ENCODE measurements at places on chromosomes 7 and 10.

DNA sequence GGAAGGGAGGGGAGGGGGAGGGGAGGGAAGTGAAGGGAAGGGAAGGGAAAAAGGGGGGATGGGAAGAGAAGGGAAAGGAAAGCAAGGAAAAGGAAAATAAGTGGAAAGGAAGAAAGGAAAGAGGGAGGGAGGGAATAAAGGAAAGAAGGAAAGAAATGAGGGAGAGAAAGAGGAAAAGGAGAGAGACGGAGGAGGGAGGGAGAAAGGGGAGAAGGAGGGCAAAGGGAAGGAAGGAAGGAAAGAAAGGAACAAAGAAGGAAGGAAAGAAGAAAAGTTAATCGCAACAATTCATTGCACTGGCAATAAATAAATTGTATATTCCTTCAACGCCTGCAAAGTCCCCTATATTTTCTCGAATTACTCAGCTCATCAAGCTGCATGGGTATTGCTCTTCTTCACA, 2.6 kb upstream of the VWC2 start:
- no peak for ATAC-seq

- ATAC-seq, result no peak
Observed at GRCh38 chr7:139255290-139255689, 24.3 kb downstream of the UBN2 start.

DNA sequence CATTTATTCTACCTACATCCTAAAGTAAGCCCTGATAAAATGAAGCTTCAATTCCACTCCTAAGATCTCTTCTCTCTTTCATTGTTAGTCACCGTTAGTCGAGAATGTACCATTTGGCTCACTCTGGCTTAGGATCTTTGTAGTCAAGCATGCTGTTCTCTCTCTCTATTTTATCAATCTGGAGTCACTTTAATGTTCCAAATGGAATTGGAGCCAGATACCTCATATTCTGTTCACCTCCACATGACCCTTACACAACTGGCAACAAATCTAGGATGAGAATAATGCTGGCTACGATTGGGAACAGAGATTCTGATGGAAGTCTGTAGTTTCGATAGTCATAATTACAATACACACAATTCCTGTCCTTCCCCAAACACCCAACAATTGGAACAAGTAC, 213.7 kb downstream of the TWIST1 start:
- ATAC-seq, result no peak

- no peak for ATAC-seq
Observed at GRCh38 chr10:49257154-49257553, 41.8 kb upstream of the C10orf71 start.

- ATAC-seq, result no peak
Observed at GRCh38 chr7:50721661-50722259, 60.9 kb downstream of the GRB10 start.

DNA sequence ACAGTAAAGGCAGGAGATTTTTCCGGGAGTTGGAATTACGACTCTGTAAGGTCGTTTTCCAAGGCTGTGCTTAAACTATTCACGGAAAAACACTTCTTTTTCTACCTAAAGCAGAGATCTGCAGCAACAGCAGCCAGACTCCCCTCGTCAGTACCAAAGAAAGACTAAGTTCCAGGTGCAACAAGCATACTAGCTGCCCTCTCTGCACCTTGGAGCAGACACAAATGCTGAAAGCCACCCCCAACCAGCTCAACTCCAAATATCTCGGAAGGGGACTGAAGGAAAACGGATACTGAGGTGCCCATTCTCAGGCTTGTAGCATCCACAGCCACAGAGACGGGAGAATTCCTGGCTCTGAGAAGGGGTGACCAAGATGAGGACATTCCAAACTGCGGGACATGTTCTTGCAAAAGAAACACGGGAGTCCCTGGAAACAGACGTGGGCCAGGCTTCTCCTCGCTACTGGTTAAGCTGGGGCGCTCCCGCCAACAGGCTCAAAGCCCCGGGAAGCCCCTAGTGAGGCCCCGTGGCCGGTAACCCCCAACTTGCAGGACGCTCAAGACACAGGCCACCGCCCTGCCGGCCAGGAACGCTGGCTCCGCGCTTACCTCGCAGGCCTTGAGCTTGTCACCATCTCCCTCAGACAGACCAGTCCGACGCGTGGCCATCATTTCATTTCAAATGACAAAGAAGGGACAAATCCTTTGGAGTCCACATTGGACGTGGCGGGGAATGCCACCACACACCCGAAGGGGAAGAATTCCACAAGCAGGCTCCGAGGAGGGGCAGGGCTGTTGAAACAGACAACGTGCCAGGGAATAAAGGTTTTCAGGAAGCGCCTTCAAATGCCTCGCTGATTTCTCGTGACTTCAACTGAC, 2.2 kb downstream of the ARHGAP21 start:
- ATAC-seq, result no peak

DNA sequence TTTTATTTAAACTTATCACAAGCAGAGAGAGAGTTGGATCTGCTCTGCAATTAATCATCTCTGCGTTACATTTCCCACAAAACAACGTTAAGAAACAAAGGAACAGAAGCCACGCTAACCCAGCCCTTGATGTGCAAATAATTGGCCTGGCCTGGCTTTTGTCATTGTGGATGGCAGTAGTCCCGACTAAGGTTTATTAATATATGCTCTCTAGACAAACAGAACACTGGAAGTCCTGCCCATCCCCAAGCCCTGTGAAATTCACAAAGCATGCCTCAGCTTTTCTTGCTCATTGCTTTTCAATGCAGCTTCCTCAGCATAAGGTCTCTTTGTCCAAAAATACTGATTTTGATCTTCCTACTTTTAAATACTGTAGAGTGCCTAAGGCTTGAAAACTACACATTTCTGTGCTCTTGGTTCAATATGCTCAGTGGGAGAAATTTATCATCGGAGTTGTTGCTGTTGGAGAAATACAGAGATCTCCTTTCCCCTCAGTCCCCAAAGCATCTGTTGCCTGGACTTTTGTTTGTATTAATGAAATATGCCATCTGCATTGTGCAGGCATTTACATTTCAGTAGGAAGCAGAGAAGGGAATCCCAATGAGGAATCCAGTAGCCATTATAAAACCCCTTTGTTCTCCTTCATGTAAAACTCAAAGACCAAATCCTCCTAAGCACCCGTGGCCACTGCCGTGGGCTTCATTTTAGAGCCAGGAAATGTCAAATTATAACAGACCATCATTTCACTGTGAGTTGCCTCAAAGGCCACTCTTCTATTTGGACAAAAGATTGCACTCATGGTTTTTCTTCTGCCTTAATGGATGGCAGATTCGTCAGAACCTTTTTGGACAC, 61.1 kb downstream of the SORCS1 start:
- ATAC-seq, result no peak

GRCh38 chr7:16293669-16294425, 127.5 kb downstream of the CRPPA start:
- no peak for ATAC-seq

DNA sequence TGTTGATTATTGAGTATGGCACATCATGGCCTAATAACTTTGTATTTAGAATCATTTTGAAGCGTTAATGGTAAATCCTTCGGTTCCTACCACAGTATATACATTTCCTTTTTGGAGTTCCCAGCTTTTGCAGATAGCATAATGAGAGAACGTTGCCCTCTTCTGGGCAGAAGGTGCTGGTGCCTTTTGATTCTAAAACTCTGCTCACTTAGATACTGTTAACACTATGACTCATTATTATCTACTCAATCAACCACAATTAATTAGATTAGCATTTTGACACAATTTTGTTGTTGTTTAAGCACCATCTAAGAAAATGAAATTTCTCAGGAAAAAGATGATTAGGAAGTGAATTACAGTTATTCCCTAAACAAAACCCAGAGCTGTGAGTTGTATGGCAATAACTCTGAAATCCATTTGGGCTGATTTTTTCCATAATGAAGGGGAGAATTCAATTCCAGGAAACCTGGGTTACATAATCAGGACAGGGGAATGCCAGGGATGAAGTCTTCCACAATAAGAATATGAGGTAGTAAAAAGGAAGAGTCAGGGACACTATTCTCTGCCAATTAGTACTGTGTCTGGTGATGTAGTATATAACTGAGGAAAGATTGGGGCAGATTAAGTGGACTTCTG, 11.5 kb upstream of the DLD start:
- ATAC-seq, result peak; percentile 82

- no peak for ATAC-seq
Observed at GRCh38 chr10:109379186-109379585, 544.1 kb downstream of the XPNPEP1 start.

DNA sequence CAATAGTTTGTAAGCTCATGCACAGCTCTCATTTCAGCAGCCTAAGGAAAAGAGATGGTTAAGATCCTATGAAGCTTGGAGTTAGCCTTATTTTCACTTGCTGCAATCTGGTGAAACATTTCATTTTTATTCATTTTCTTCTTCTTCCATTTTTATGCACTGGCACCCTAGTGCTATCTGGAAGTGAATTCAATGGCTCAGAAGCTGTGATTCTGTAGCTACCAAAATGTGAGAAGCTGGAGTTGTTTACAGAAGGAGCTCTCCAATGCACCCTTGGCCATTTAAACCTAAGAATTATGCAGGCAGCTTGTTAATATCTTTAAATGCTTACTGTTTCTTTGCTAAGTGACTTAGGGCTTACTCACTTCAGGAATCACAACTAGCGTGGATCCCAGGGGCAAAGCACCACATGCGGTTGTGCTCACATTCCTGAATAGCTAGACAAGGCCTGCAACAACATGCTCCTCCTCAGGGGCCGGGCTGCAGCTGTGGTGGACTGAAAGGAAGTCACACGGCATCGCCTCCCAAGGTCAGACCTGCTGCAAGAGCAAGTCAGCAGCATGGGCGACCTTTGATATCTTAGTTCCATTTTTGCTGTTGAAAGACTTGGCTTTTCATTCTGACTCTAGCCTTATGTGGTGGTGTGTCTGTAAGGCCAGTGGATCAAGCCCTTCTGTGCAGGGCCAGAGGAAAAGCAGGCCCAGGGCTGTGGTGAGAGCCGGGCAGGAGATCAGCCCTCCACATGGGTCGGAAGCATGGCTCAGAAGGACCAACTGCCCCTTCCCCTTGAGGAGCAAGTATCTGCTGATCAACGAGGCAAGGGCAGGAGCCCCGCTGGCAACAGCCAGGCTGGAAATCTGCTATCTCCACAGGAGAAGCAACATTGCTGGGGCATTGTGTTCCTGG, 91.9 kb upstream of the MBL2 start:
- ATAC-seq, result no peak

GRCh38 chr10:95788830-95789229, 32.9 kb downstream of the ENTPD1 start:
- ATAC-seq, result no peak

- no peak for ATAC-seq
Observed at GRCh38 chr10:30553626-30554439, 75.7 kb downstream of the LYZL2 start.

DNA sequence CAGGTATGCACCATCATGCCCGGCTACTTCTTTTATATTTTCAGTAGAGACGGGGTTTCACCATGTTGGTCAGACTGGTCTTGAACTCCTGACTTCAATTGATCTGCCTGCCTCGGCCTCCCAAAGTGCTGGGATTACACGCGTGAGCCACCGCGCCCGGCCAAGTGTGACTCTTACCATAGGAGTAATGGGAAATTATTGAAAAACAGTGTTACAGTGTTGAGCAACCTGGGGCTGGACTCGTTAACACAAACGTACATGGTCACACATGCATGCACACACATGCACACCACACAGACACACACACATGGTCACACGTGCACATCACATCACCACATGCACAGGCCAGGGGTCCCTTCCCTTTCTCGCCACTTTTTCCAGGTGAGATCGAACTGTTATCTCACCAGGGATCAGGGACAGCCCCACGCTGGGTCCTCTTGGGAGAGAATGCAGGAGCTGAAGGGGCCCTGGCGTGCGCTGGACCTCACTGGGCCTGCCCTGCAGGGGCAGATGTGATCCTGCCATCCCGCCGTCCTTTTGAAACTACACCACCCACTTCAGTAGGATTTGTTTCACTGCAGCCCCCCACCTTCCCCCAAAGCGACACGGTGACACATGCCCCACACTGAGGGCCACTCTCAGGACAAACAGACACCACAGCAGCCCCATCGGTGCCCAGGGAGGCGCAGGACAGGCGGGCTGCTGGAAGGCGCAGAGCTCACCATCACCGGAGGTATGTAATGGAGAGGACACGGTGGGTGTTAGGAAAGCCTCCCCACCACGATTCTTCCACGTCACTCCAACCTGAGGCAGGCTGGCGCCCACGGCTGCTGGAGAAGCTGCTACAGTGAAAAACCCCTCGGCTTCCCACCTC, 10.2 kb downstream of the RADIL start:
- no peak for ATAC-seq

DNA sequence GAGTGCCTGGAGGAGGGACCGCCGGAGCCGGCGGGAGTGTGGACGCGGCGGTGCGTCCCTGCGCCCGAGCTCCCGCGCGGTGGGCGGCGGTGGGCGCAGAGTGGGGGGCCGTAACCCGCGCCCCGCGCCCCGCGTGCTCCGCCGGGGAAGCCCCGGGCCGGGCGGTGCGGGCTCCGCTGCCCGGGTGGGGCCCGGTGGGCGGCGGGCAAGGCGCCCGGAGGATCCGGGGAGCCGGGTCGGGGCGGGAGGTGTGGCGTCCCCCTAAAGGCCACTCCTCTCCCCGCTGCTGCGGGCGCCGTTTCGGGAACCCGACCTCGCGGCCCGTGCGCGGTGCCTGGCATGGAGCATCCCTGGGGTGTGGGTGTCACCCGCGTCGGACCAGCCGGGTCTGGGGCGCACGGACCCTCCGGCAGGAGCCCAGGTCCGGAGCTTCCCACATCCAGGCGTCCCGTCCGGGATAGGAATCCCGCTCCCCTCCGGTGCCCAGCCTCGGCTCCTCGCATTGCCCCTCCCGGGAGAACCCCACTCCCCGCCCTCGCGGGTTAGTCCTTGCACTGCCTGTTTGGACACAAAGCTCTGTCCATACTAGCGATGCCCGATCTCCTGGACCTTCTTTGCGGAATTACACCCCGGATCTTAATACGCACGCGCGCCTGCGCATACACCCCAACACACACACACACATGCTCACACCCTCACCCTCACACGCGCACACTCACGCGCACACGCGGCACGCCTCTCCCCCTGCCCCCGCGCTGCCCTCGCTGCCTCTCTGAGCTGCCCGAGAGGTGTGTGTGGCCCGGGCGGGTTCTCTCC, 723 bp downstream of the MTURN start:
- ATAC-seq, result peak; percentile 46

GRCh38 chr7:88111140-88111743, 108.6 kb downstream of the SRI start:
- no peak for ATAC-seq

DNA sequence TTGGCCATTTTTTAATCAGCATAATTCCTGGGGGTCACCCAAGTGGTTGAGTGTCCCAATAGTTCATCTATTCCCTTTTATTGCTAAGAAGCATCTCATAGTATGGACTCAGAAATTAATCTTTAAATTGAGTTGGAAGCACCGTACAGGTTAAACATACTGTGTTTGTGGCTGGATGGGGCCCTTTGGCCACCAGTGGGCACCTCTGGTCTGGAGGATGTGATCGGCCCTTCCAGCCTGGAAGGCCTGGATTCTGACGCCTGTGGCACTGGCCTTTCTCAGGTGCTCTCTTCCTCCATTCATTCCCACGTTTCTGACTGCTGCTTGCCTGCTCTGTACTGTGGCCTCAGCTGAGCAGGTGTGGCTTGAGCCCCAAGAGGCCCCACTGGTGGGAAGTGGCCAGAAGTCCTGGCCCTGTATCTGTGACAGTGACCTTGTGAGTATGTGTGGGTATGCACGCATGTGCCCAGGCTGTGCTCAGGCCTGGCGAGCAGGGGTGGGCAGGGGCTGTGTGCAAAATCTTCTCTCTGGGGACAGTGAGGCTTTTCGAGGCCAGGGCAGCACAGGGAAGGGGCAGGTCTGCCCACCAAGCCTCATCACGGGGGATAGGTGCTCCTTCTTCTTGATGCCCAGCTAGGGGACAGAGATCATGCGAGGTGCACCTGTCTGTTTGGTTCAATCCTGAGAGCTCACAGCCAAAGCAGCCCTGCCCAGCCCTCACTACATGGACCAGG, 30.1 kb downstream of the LDB3 start:
- ATAC-seq, result no peak
